Foreskin keratinocyte (primary cell): ENCODE measurements at places on chromosomes 2 and 18. TPM values are rescaled to one million over a fixed set of nuclear protein-coding genes. Genes with fewer than 3 reads are reported as not detected.

- peak; percentile 87 for DNase-seq
Measured at GRCh38 chr2:171651667-171652415, 35.4 kb upstream of the DYNC1I2 start.

DNA sequence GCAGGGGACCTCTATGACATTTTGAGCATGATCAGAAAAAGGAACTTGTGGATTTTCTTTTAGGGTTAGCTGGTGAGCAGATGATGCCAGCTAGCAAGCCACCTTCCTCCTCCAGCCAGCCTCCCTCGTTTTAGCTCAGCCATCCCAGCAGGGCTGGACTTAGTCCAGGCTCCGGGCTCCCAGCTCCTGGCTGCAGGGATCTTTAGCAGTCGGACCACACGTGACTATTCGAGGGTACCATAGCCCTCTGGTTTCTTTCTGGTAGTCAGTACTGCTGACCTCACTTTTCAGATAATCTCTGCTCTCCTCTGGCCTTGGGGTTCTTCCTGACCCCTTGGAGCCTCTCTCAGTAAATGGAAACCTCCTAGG, 31.8 kb downstream of the NCK2 start:
- DNase-seq = no peak

DNA sequence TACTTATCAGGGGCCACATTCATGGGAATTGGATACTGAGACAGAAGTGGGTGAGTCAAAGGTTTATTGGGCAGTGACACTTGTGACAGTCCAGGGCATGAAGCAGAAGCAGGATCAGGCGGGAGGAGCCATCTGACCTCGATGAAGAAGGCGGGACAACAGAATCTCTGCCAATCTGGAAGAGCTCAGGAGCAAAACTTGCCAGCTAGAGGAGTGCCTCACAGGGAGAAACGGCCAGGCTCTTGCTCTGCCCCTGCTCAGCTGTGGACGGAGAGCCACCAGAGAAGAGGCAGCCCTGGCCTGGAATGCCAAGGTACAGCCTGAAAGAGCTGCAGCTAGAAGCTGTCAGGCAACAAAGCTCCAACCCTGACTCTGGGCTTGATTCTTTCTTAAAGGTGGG, 16.9 kb downstream of the DAW1 start:
- DNase-seq = no peak

- DNase-seq = no peak
Measured at GRCh38 chr18:22345718-22346117, 72.0 kb downstream of the CTAGE1 start.

DNA sequence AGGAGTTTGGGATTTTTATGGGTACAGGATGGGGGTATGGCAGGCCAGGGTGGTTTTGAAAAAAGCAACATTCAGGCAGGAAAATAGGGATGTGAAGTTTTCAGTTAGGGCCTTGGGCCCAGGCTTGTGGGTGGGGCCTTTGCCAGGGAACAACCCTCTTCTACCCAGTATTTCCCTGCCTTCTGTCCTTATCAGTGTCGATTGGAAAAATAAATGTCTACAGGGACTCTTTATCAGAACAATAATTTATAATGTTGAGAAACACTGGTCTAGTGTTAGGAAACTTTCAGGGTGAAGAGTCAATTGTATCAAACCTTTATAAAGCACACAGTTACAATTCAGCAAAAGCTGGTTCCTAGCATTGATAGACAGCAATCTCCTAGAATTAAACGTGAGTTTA, 214.1 kb upstream of the NABP1 start:
- DNase-seq = no peak

DNA sequence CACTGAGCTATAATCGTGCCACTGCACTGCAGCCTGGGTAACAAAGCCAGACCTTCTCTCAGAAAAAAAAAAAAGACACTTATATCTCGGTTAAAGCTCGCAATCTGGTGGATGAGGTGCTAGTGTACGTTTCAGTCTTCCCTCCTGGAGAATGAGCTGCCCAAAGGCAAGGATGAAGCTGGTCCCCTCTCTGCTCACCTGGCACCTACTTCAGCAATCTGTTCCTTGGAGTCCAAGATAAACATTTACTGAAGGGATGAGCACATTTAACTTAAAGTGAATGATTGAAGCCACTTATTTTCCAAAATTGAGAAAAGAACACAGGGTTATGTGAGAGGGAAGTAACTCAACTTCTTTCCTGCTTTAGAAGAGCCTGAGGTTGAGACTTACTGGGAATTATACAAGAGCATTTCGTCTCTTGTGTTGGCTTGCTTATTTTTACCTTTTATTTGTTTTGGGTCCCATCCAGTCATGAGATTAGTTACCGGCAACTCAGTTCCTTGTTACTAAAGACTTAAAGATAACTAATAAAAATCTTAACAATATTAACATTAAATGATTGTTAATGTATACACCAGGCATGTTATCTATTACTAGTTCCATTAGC, 33.6 kb upstream of the COLEC12 start:
- DNase-seq = no peak

DNA sequence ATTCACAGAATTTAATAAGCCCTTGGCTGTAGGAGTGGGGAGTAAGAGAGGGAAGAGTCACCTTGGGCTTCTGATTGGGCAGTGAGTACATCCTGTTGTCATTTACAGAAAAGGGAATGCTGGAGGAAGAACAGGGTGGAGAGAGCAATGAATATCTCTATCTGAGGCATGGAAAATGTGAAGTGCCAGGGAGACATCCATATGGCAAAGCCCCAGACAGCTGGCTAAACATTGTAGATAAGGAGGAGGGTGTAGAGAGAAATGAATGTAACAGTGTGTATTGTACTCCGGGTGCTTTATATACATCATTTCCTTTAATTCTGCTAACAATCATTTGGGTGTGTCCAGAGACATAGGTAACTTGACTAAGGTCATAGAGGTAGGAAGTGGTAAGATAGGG, 103.5 kb downstream of the UPP2 start:
- DNase-seq = no peak

- no peak for DNase-seq
Measured at GRCh38 chr2:46748121-46748520, 167.5 kb downstream of the MCFD2 start.

GRCh38 chr2:69380072-69380917, 6.7 kb downstream of the GFPT1 start:
- no peak for DNase-seq

- no peak for DNase-seq
Measured at GRCh38 chr2:232454630-232455029, 1.3 kb upstream of the ALPI start.

GRCh38 chr2:144595279-144595678, 75.4 kb upstream of the ZEB2 start:
- DNase-seq = no peak

DNA sequence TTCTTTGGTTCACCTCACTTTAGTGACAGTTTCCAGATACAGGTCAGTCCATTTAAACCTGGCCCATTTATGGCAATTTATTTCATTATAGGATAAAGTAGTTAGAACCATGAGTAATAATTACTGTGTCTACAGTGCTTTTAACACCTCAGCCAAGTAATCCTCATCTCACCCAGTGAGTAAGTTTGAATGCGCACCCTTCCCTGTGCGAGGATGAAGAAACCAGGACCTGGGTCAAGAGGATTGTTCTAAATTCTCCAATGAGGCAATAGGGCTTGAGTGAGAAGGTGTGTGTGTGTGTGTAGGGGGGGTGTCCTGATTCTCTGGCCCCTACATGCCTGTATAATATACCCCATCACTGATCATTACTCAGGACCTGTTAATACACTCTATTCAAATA, 854 bp upstream of the MYO1B start:
- no peak for DNase-seq

- peak; percentile 92 for DNase-seq
Measured at GRCh38 chr2:189393440-189394111, 47.7 kb upstream of the WDR75 start.

DNA sequence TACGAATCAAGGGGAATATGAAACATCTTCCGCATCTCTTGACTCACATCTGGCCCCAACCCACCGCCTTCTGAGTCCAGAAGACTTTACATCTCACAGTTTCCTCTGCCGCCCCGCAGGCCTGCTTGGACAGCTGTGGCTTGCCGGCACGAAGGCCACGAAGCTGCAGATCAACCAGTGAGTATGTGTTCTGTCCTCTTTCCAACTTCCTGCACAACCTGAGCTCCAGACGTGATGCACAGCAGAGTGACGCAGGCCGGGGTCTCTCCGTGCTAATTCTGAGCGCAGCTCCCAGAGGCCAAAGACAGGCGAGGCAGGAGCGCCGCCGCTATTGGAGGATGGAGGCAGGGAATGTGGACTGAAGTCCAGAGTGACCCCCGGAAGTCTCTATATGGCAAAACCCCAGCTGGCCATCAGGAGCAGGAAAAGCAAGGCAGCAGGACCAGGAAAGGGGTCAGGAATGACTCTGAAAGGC, 93.5 kb downstream of the ZCCHC2 start:
- no peak for DNase-seq

GRCh38 chr2:96449637-96450036, 55.5 kb downstream of the NEURL3 start:
- DNase-seq = no peak

GRCh38 chr2:20557635-20558034, 93.3 kb downstream of the HS1BP3 start:
- no peak for DNase-seq

DNA sequence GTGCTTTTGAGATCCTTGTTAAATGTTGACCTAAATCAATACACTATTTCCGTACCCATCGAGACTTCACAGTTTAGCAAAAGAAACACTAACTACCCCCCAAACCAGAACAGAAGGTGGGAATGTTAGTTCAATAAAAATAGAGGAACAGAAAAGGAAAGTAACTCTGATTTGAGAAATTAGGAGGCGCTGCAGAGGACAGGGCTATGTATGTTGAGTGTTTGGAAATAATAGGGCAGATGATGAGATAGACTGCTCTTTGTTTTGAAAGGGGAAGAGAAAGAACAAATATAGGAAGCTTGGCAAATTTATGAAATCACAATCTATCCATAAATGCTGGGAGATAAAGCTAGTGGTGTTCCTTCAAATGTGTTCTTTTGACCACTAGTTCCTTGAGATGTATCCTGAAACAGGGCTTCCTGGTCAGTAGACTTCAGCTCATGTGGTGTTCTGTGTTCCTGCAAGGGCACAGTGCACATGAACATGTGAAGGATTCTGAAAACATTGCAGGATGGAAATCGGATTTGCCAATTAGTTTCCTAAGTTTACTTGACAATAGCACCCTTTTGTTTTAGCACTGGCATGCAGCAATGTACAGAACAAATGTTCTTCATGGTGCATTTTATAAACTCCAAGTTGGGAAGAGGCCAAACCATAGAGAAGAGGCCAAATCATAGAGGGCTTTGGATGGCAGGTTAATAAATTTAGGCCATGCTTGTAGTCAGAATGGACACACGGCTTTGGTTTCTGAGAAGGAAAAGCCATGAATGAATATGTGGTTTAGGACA, 39.8 kb downstream of the RHBDD1 start:
- no peak for DNase-seq

- DNase-seq = no peak
Measured at GRCh38 chr2:98479371-98479770, 34.7 kb downstream of the INPP4A start.

DNA sequence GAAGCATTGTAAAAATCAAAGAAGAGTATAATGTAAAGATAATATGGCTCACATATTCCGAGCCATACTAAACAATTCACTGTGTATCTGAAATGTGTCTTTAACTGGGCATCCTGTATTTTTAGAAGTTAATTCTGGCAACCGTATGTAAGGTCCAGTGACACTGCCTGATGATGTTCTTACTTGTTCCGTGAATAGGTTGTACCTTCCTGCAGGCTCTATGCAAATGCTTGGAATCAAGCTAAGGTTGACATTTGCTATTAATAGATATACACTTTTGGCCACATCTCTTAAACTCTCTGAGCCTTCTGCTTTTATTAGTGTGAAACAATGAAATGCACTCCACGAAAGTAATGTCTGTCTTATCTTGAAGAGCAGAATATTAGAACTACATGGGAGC, 534.6 kb downstream of the CCDC85A start:
- DNase-seq = no peak

- DNase-seq = no peak
Measured at GRCh38 chr2:111167076-111167862, 46.6 kb downstream of the BCL2L11 start.

DNA sequence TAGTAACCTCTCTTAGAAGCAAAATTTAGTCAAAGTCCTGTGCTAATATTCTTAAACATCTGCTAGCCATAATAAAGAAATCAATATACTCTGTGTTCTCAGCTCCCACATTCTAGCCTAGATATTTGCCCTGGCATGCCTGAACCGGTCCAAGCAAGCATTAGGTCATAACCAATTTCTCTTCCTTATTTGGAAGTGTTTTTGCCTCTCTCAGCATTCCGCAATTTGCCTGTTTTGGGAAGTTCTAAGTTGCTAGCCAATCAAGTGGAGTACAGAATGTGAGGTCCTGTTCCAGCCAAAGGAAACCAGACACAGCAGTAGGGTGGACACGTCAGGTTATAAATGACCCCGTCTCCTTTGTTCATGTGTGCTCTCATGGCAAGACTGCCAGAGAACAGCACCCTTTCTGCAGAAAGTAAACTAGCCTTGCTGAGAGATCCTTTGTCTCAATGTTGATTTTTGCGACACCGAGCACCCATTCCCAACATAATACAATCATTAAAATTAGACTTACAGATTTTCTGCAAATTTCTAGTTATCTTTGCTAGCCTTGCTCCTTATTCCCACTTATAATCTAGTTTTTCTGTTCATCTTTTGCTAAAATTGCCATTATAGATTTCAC, 13.0 kb upstream of the SULT1C4 start:
- peak; percentile 58 for DNase-seq

GRCh38 chr2:157056200-157056676, 201.3 kb upstream of the GALNT5 start:
- DNase-seq = no peak

DNA sequence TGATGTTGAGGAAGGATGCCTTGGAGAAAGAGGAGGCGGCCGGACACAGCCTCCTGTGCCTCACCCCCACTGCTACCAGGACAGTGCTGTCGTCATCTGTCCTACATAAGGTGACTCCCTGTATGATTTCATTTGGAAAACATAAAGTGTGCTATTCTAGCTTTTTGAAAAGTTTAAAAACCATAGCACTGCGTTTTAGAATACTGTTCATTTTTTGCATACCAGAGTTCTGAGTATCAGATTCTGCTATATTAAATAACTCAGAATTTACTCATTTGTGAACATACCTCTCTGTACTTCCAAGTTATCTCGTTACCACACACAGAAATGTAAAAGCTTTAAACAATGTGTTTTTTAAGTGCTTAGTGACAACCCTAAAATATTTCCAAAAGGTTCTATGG, 302.9 kb downstream of the LRRTM1 start:
- DNase-seq = no peak

The TXNDC9 gene
- 64.3 and 66.7 TPM in 2 replicates for total RNA-seq

The SERPINB4 gene
- total RNA-seq = 0.07 TPM in 1 of 2 replicates, not detected in the other

The DHRS9 gene
- total RNA-seq = 0.20 TPM in 1 of 2 replicates, not detected in the other

The GALNT13 gene
- total RNA-seq = not detected in 2 replicates

The ZC3H6 gene
- total RNA-seq = 1.8 and 2.4 TPM in 2 replicates

The CHST9 gene
- 0.04 TPM in 1 of 2 replicates, not detected in the other for total RNA-seq

The LBX2 gene
- total RNA-seq = 0.61 and 0.71 TPM in 2 replicates

The RESP18 gene
- not detected in 2 replicates for total RNA-seq

The MAPK4 gene
- not detected in 2 replicates for total RNA-seq

The HNMT gene
- 0.61 and 1.2 TPM in 2 replicates for total RNA-seq

The MC2R gene
- total RNA-seq = not detected in 2 replicates

The TMEFF2 gene
- not detected in 2 replicates for total RNA-seq

The SMPD4 gene
- total RNA-seq = 60.2 and 63.4 TPM in 2 replicates
